ENCODE measurements at places on chromosomes 5 and 9.

- DNase-seq: no peak
Observed at GRCh38 chr5:170315154-170315553, 17.6 kb upstream of the LCP2 start.

- no peak for DNase-seq
Observed at GRCh38 chr5:39209924-39210323, 9.4 kb downstream of the FYB1 start.

DNA sequence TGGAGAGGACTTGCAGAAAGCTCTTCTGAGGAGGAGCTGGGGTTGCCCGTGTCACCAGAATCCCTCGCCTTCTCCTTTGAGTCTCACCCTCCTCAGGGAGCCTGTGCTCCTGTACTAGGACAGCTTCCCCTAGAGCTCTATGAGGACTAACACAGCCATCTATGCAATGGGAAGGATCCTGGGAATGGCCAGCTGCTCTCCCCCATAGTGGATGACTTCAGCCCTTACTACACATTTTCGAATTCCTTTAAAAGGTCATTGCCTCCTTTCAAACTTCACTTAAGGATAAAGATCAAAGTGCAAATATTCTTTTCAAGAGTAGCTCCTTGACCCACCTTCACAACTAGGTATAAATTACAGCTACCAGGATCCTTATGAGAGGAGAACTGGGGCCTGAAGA lies 55.1 kb downstream of the PRDM6 start:
- no peak for DNase-seq

DNA sequence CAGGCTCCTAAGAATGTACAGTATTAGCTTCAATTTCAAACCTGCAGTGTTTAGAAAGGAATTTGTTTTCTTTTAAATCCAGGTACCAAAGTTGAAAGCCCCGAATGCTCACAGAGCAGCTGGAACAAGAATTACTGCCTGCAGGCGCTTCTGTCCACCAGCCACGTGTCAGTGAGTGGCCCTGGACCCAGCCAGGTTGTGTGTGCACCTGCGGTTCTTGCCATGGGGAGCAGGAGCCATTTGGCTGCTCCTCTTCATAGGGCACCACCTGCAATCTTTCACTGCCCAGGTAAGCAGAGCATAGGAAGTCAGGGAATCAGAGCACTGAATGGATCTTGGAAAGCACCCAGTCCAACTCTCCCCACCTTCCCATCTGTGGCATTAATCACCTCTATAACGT lies 79.5 kb upstream of the PIP5K1B start:
- no peak for DNase-seq

- no peak for DNase-seq
Observed at GRCh38 chr5:438481-438981, 4.4 kb upstream of the EXOC3 start.

DNA sequence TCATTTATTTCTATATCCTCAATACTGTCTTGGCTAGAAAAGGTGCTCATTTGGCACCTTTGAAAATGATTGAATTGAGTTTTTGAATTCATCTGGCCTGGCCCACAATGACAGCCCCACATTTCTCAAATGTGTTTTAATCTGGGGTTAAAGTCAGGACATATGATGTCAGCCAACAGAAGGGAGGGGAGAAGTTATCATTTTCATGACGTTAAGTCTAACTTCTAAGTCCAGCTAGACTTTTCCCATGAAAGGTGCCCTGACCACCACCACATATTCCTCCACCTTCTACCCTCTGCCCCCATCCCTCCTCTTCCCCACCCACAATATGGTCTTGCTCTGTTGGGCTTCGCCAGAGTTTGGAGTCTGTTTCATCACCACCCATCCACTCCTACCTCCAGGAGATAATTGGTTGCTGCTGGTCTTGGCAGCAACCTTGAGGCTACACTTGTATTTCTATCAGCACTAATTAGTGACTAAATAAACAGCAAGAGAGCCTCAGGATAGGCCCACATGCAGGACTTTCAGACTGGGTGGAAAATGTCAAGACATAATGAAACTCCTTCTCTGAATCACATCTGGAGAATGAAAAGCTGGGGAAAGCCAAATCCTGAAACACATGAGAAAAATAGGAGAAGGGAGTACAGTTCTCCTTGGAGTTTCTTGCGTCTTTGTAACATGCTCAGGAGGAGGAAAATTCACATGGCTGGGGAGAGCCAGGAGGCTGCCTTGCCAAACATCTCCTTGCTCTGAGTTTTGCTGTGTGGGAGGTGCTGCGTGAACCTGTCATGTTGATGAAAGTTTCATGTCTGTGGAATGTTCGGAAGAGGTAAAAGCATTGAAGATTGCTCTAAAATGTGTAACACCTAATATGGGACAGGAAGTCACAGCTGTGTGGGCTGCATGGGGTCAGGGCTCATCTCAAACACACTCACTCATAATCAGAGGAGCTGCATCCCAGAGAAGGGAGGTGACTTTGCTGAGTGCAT lies 544.7 kb upstream of the KLF4 start:
- peak; percentile 62 for DNase-seq

DNA sequence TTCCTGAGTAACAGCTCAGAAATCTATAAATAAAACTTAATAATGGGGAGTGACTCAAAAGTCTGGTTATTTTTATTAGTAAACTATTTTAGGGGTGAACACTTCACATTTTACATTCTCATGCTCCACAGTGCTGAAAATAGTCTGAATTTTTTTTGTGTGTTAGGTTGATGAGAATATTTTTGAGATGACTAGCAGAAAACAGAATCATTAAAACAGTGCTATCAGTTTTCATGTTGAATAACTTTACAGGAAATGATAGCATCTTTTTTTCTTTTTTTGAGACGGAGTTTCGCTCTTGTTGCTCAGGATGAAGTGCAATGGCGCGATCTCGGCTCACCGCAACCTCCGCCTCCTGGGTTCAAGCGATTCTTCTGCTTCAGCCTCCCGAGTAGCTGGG lies 60.3 kb downstream of the TMC1 start:
- DNase-seq: peak; percentile 55

GRCh38 chr5:135030123-135030955 lies 3.7 kb downstream of the PITX1 start:
- no peak for DNase-seq

- DNase-seq: no peak
Observed at GRCh38 chr5:96788112-96788749, 19.5 kb downstream of the ERAP1 start.

DNA sequence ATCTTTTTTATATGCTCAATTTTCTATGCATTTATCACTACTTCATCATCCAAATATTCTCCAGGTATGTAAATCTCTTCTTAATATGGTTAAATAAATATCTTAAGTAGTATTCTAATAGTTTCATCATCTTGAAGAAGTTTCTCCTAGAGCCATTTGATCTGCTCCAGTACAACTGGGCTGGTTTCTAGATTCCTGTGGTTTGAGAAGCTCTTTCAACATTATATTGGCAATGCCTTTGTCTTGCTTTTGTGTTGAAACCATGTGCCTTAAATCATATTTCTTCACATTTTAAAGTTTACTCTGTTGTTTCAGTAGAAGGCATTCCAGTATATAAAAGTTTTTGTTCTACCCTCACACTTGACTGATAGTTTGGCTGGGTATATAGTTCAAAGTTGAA lies 27.6 kb downstream of the MBLAC2 start:
- DNase-seq: peak; percentile 40

DNA sequence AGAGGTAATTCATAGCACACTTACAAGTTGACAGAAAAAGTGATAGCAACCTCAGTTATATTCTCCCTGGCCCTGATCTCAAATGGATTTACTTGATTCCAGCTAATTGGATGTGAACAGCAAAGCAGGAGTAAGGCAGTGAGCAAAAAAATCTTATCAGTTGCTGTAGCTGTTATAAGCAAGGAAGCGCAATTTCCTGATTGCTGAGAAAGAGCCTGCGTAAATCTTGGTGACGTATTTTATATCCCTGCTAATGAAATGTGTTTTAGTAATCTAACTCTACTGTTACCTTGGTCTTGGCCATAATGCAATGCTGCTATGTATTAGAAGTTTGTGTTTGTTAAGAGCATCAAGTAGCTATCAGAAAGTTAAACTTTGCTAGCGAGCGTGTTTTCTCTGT lies 661.2 kb upstream of the SEMA6A start:
- no peak for DNase-seq

GRCh38 chr9:135606885-135607259 lies 32.5 kb downstream of the GLT6D1 start:
- no peak for DNase-seq

GRCh38 chr5:121292664-121293063 lies 559.0 kb upstream of the FTMT start:
- no peak for DNase-seq

DNA sequence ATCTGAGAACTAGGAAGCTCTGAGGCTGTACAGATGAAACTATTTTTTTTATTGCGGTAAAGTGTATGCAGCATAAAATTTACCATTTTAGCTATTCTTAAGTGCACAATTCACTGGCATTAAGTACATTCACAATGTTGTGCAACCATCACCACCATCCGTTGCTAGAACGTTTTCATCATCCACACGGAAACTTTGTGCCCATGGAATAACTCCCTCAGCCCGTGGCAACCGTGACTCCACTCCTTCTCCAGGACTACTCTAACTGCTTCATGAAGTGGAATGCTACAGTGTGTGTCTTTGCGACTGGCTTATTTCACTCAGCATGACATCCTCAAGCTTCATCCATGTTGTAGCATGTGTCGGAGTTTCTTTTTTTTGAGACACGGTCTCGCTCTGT lies 57.1 kb downstream of the COL23A1 start:
- no peak for DNase-seq

DNA sequence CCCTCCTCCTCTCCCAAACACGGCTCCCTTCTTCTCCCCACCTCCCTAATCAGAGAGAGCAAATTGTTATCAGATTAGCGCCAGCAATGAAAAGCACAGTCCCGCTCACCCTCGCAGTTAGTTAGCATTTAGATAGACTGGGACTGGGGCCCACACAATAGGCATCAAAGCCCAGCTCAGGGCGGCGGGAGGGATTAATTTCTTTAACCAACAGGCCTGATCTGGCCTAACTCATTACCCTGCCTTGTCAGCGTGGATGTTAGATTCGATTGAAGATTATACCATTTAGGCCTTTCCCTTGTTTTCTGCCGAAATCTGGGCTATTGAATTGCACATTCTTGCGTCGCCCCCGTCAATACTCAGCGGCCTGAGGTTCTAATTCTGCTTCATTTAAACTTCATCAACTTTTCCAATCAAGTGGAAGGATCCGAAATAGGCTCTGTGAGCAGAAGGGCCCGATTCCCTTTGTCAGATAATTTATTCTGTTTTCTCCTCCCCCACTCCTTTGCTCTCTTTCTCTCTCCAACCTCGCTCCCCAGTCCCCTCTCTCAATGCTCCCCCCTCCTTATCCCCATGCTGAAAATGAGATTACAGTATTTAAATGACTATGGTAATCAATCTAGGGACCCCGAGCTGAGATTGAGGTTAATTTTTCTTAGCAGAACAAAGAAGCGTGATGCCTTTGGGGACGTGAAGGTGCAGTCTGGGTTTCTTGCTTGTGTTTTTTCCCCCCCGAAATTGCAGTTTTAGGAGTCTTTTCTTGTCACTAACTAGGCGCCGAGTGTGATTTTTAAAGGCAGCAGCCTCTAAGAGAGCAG lies 15.1 kb downstream of the CFAP77 start:
- no peak for DNase-seq

- no peak for DNase-seq
Observed at GRCh38 chr5:151720215-151720614, 33.5 kb upstream of the SPARC start.

DNA sequence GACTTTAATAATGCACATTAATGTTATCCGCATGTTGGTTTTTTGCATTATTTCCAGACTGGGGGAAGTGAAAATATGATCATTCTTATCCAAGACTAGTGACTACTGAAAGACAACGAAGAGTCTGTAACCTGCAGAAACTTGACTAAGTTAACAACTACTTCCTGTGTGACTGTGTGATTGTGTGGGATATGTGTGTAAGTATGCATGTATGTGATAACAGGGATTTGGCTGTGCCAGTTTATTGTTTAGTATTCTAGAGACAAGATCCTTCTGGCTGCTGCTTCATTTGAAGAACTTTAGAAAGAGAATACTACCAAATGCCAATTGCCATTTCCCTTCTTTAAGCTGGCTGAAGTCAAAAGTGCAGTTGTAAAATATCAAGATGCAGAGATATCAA lies 375.7 kb upstream of the PRR16 start:
- DNase-seq: no peak

- DNase-seq: no peak
Observed at GRCh38 chr9:19637084-19637483, 151.8 kb downstream of the SLC24A2 start.

GRCh38 chr5:143693651-143694252 lies 118.2 kb upstream of the HMHB1 start:
- DNase-seq: no peak

DNA sequence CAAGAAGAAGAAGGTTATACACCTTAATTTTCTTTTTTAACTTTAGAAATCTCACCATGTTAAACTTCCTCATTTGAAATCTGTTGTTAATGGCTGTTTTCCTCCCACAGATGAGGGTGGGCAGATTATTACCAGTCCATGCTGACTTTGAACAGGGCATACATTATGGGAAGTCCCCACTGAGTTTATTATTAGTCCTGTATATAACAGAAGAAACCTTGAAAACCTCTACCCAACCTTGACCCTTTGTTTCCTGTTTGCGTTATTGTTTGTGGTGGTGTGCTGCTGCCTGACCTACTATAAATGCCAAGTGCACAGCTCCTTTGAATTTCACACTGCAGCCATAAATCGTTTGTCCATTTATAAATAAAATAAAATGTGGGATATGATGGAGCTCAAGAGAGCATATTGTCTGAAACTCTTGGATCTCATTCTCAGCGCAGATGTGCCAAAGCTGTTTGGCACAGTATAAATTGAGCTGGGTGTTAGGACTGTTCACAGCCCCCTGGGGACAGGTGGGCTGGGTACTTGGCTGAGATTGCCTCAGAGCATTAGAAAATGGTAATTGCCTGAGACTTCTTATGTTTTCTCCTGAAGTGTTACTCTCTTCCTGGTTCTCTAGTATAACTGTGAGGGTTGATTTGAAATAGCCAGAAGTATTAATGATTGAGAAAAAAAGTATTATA lies 139.6 kb downstream of the SPATA31D1 start:
- no peak for DNase-seq

DNA sequence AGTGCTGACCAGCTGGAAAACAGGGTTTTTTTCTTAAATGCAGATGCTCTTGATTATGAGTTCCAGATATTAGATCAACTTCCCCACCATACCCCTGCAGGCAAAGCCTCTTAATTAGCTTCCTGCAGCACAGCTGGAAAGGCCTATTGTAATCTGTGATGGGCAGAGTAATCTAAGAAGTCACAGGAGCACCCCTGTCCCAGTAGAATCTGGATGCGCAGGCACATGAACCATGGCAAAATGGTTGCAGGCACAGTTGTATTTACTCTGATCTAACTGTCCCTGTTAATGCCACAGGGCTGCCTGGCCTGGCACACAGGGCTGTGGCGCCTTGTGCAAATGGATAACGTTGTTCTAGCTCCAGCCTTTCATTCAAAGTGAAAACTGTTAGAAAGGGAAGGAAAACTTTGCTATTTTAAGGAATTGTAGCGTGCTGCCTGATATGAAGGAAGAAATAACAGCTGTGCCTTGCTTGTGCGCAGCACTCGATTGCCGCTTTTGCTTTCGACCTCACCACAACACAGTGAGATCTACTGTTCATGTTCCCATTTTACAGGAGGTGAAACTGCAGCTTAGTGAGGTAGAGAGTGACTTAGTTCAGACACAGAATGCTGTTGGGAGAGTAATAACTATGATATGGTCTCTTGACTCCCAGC lies 2.3 kb downstream of the TGFBI start:
- no peak for DNase-seq
